ENCODE measurements at places on chromosomes 2 and 18.

DNA sequence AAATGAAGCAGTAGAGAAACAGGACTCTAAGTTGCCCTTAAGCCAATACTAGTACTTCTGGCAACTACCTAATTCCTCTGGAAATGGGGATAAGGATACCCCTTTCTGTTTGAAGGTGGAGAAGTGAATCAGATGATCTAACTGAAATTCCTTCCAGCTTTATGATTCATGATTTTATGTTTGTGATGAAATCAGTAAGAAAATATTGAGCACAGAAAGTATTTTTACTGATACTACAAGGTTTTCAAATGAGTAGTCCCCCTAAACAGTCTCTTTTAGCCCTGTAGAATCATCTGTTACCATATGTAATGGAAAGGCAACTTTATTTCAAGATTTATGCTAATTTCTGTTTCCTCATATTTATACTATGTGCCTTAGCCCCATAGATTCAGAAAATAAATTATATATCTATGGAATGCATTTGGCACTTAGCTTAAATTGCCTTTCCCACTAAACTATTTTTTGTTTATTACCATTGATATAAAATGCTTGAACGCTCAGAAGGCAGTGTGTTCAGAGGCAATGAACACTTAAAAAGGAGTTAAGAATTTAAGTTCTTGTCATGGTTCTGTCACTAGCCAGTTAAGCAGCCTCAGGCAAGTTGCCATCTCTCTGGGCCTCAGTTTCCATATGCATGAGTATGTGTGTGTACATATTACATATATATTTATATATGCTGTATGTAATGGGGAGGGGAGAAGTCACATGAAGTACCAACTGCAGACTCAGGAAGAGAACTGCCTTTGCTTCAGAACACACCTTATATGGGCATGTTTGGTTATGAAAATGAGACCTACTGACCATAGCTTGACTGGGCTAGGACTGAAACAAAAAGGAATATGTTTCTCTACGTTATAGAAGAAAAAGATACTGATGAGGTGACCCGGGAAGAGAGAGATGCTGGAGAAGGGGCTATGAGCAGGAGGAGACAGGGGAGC lies 97.7 kb downstream of the CDC42EP3 start:
- DNase-seq: no peak

DNA sequence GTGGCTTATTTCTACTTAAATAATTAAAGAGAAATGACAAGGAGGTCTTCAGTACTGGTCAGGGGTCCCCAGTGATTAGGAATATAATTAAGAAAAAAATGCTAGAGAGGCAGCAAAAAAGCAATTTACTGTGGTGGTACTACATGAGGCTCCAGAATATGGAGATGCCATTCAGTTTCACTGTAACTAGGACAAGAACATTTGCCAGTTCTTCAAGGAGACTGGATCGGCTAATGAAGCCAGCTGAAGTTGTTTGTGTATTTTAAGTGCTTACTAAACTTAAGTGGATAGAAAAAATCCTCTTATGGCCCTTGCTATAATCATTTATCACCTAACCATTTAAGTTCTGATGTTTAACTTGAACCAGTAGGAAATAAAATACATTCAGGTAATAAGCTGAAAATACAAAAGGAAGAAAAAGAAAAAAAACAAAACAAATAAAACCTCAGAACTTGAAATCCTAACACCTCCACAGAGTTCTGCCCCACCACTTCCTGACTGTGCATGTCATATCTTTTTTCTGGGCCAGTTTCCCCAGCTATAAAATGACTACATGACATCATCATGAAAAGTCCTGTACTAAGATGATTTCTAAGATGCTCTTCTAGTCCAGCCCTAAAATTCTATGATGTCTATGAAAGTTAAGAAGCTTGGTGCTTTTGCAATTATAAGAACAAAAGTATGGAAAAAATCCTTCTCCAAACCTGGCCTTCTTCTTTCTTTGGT lies 98.0 kb downstream of the TRABD2A start:
- DNase-seq: no peak

DNA sequence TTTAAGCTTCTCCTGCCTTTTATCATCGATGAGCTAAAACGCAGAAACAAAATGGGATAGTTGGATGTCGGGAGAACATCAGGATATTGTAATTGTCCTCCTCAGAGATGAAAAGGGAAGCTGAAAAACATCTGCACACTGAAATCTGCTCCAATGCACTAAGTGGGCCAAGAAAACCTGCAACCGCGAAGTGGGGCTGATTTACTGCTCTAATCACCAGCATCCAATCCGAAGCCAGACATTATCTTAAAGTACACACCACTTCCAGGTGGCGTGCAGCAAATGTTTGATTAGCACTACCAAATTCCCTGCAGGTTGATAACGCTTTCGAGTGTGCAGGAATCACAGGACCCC lies 230.3 kb upstream of the SLC14A2 start:
- DNase-seq: no peak

DNA sequence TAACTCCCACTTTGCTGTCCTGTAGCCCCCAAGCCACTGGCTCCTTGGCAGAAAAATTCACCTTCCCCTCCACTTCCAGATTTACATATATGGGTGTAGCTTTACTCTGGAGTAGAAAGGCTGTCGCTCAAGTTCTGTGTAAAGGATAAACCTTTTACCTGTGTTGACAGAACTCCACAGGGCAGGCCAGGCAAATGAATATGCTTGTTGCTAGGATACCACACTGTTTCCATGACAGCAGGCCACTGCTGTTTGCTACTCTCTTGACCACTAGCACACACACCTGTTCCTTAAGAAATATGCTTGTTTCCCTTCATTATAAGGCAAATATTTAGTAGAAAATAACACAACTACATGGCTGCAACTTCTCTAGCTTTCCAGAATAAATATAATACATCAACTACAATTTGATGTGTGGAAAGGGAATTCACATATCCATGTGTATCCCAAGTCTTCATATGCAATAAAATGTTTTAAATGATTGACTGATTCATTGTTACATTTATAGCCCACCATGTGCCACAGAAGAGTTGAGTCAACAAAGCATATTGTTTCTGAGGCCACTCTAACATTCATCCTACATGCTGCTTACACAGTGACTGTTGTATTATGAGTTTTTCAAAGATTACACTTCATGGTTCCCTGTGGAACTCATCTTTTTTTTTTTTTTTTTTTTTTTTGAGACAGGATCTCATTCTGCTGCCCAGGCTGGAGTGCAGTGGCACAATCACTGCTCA lies 56.2 kb upstream of the ROCK1 start:
- DNase-seq: peak; percentile 66

DNA sequence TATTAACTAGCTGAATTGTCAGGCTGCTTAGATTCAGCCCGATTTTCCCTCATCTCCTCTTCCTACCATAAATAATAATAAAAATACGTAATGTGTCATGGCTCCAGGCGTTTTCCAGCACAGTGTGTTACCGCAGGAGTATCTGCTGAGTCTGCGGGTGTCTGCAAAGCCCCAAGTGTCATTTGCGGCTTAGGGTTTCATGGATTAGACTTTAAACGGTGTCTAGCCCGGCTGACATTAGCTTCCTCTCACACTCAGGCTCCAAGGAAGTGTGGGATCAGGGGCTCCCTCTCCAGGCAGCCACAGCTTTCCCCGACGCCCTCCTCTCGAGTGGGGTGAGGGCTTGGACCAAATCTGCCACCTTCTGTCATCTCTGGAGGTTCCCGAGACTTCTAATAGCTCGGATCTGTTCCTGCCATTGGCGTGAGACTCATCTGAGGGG lies 14.1 kb upstream of the HOXD1 start:
- DNase-seq: no peak

- no peak for DNase-seq
These were observed 207.1 kb downstream of the ACKR3 start for GRCh38 chr2:236776695-236777251.

GRCh38 chr2:120545521-120546047 lies 190.1 kb upstream of the GLI2 start:
- no peak for DNase-seq

DNA sequence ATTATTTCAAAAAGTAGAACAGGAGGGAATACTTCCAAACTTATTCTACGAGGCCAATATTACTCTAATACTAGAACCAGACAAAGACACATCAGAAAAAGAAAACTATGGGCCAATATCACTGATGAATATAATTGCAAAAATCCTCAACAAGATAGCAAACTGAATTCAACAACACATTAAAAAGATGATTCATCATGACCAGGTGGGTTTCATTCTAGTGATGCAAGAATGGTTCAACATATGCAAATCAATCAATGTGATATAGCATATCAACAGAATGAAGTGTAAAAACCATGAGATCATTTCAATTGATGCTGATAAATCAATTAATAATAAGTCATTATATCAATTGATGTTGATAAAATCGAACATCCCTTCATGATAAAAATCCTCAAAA lies 22.4 kb upstream of the EML6 start:
- no peak for DNase-seq

DNA sequence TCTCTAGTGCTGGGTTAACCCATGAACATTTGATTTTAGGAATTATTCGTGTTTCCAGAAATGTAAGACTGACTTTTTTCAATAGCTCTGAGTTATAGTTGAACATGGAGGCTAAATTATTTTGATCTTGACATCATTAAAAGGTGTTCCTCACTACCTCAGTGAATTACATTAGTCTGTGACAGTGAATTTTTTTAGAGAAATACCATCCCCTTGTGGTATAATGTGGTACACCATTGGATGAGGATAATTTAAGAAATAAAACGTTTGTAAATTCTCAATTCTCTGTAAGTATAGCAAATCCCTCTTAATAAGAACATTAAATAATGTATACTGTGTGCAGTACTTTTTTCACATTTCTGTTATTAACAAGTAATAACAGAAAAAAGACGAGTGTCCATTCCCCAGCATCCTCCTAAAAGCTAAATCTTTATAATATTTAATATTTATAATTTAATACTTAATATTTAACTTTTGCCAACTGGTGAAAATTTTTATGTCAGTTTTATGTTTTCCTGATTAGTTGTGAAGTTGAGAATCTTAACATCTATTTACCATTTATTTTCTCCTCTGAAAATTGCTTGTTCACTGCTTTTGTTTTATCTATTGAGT lies 70.3 kb upstream of the CWC22 start:
- no peak for DNase-seq

- DNase-seq: peak; percentile 90
These were observed 1.8 kb downstream of the MPV17 start for GRCh38 chr2:27320958-27321543.

- DNase-seq: no peak
These were observed at the start of gene SULT1C4 for GRCh38 chr2:108377815-108378630. SULT1C4 (plus strand) TSS chr2:108377954; CDS start chr2:108378338, 384 bp downstream.

DNA sequence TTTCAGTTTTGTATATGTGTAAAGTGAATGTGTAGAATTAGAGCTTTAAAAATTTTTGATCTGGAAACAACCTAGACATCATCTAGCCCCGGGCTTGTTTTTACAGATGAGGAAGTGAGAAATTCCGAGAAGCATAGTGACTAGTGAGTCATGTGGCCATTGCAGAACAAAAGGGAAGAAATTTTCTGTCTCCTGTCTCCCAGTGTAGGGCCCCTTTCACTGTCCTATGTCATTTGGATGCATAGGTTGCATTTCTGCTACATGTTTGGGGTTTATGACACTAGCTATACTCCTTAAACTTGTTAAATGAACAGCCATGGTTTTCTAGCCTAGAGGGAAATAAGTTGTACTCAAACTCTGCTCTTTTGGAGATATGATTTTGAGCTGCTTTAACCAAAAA lies 84.6 kb downstream of the PLCL1 start:
- no peak for DNase-seq

DNA sequence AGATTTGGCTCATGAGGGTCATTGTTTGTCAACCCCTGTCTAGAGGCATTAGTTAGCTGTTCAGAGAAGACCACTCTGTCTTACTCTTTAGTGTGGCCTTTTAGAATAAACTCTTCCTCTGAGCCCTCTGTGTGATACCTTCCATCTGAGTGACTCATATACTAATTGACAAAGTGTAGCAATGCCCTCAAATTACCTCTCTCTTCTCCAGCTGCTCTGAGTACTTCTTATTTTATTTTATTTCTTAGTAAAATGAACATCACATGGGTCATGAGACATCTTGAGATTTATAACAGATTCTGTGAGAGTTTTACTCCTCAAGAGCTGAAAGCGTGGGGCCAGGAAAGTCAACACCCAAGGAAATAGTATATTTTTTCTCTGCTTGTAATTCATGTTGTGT lies 67.4 kb downstream of the KCTD18 start:
- DNase-seq: no peak

DNA sequence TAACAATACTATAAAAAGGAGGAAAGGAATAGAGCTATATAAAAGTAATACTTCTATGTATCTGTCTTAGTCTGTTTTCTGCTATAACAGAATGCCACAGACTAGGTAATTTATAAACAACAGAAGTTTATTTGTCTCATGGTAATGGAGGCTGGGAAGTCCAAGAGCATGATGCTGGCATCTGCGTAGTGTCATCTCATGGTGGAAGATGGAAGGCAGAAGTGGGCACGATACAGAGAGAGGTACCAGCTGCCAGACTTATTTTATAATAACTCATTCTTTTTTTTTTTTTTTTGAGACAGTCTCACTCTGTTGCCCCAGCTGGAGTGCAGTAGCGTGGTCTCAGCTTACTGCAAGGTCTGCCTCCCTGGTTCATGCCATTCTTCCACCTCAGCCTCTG lies 4.3 kb downstream of the DHX57 start:
- DNase-seq: no peak

- DNase-seq: no peak
These were observed 121.3 kb downstream of the FOXI3 start for GRCh38 chr2:88331239-88331638.

DNA sequence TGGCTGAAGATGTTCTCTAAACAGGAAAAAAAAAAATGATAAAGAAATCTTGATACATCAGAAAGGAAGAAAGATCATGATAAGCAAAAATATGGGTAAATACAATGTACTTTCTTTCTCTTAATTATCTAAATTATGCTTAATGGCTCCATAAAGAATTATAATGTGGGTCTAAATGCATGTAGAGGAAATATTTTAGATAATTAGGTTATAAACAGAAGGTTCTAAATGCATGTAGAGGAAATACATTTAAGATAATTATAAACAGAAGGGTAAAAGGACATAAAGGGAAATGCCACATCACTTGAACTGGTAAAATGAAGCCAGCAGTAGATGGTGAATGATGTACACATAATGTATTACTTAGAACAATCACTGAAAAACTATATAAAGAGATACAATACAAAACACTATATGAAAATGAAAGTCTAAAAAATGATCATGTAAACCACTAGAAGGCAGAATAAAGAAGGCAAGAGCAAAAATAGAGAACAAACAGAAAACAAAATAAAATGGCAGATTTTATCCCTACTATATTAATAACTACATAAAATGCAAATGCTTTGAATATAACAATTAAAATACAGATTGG lies 308.4 kb upstream of the CDH2 start:
- DNase-seq: no peak

- no peak for DNase-seq
These were observed 266.3 kb upstream of the ACVR2A start for GRCh38 chr2:147578529-147578928.

DNA sequence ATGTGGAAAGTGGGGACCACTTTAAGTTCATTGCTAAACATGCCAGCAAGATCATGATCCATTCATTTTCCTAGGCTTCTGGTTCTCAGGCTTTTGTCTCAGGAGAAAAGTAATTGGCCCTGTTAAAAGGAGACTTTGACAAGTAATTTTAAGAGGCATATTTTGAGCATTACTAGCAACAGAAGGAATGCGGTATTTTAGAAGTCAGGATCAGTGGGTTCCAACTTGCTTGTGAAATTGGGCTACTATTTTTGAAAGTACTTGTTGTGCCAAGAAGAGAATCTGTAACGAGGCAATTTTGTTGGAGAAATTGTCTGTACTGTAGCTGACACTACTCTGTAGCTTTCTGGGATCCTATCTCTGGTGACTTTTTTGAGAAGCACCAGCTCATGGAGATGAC lies 59.4 kb downstream of the CERS6 start:
- no peak for DNase-seq

- DNase-seq: no peak
These were observed 455 bp downstream of the C18orf32 start for GRCh38 chr18:49486606-49486952.

All from Calu3 (cell line).